ENCODE measurements at places on chromosomes 11 and 22.
A peak's percentile ranks its signal among the peaks of the same experiment; 100 is the strongest.

- DNase-seq: peak; percentile 13
Measured at GRCh38 chr11:23111527-23111926, 251.3 kb upstream of the CCDC179 start.

GRCh38 chr11:20536784-20537183 lies 62.6 kb upstream of the SLC6A5 start:
- no peak for DNase-seq

DNA sequence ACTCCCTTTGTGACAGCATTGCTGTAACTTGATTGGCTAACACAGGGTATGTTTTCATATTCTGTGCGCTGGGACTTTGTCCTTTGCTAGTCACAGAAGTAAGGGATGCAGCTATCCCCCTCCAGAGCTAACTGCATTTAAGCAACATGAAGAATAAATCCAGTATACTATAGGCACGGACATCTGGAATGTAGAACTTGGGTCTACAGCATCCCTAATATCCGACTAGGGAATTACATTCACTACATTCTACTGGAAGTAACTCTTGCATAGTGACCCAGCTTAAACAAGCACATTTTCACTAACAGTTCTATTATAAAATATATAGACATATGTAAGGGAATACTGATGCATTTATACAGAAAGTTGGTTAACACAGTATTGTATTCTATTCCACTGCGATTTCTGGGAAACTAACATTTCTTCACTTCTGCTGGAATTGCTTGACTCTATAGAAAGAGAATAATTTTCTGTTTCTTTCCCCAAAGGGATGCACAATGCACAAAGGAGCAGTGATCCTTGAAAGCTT lies 13.1 kb downstream of the VSIG10L2 start:
- DNase-seq: no peak

- peak; percentile 11 for DNase-seq
Measured at GRCh38 chr11:76380159-76380976, 564 bp downstream of the THAP12 start.

- peak; percentile 98 for DNase-seq
Measured at GRCh38 chr11:121466063-121466794, 13.5 kb upstream of the SORL1-AS1 start.

GRCh38 chr11:128476049-128476448 lies 111.3 kb downstream of the ETS1 start:
- no peak for DNase-seq

- DNase-seq: no peak
Measured at GRCh38 chr11:12674936-12675696, 895 bp downstream of the TEAD1 start.

DNA sequence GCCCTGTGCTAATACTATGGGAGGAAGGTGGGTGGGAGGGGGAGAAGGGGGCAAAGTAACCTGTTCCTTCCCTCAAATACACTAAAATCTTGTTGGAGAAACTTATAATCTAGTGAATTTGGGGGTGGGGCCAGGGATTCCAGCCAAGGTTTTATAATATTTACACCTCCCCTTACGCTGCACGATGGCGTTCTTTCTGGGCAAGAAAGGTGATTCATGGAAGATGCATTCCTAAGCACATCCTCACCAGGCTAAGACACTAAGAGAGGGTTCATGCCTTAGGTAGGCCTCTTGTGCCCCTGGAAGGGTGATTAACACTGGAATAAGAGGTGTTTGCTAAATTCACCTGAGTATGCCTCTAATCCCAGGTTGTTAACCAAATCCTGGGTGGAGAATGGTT lies 82.6 kb downstream of the BARX2 start:
- DNase-seq: no peak

Measured in fibroblast of skin of right quadriceps (primary cell).